NCI-H1092 (cell line): ENCODE measurements at places on chromosomes 6 and 20.

GRCh38 chr6:131293472-131293911 lies 158.2 kb downstream of the AKAP7 start:
- no peak for DNase-seq

- no peak for DNase-seq
Observed at GRCh38 chr20:48661575-48662455, 166.0 kb downstream of the PREX1 start.

DNA sequence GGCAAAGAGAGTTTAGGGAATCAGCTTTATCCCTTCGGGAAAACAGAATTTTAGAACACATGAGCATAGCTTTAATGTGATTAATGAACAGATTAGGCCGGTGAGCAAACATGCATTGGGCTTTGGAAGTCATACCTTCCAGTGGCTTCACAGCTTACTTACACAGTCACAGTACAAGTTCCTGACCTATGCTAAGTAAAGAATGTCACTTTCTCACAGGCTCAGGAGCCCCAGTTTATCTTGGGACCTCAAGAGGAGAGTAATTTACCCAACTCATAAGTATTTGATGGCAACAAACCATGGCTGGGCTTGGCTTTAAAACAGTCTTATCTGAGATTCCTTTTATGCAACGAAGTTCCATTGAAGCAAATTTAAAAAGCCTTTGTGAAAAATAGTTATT lies 195.9 kb downstream of the AKAP7 start:
- DNase-seq = no peak

GRCh38 chr20:12077875-12078274 lies 160.2 kb downstream of the BTBD3 start:
- DNase-seq = no peak

DNA sequence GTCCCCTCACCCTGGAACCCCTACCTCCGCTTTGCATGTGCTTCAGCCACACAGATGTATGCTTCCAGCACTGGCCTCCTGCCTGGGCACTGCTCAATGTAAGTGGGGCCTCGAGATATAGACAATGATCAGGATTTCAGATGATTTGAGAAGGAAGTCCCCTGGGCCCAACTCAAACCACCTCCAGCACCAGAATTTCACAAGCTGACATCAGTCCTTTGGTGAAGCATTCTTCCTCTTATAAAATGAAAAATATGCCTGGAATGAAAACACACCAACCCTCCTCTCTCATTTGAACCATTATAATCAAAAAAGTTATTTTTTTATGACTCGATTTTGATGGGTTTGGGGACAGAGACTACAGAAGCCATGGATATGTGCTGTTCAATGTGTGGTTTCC lies 48.5 kb downstream of the BTBD3 start:
- DNase-seq = no peak

DNA sequence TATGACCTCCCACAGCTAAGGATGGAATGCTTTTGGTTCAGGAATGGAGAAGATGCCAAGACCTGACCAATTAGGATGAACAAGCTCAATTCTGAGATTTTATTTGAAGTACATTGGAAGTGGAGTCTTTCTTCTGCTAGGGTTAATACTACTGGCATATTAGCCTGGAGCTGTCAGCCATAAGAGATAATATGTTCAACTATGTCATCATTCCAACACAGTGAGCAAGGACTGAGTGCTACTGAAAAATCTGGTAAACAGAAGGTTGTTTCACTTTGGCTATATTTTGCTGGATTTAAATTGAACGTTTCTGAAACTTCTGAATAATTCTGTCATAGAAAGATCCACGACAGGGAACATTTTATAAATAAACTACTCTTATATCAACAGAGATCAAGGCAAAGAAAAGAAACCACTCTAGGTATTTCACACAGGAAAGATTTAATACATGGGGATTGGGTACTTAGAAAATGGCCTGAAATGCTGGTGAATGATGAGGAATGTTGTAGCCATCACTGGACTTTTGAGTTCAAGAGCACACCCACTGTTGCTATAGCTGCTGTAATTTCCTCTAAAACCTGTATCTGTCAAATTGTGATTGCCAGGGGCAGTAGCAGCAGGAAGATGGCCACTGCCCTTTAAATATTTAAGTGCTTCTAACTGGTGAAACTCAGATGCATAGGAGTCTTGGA lies 200.5 kb downstream of the PLCB4 start:
- no peak for DNase-seq

- no peak for DNase-seq
Observed at GRCh38 chr6:118963003-118963402, 28.0 kb upstream of the MCM9 start.

GRCh38 chr6:150036081-150036480 lies 10.7 kb upstream of the RAET1L start:
- DNase-seq = no peak

DNA sequence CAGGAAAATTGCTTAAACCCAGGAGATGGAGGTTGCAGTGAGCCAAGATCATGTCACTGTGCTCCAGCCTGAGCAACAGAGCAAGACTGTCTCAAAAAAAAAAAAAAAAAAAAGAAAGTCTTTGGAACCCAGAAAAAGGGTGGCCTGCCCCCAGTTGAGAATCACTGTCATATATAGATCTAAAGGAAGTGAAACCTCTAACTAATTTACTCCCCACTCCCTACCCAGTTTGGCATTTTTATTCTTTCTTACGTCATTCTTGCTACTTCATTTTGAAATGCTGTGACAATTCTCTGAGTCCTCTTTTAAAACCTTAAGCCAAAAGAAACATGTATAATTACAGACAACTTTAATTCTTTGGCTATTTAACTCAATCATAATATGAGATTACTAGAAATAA lies 254.8 kb downstream of the CDC5L start:
- no peak for DNase-seq

GRCh38 chr6:127879685-127880084 lies 21.2 kb downstream of the THEMIS start:
- no peak for DNase-seq

GRCh38 chr20:7387638-7388193 lies 552.5 kb downstream of the HAO1 start:
- DNase-seq = no peak

DNA sequence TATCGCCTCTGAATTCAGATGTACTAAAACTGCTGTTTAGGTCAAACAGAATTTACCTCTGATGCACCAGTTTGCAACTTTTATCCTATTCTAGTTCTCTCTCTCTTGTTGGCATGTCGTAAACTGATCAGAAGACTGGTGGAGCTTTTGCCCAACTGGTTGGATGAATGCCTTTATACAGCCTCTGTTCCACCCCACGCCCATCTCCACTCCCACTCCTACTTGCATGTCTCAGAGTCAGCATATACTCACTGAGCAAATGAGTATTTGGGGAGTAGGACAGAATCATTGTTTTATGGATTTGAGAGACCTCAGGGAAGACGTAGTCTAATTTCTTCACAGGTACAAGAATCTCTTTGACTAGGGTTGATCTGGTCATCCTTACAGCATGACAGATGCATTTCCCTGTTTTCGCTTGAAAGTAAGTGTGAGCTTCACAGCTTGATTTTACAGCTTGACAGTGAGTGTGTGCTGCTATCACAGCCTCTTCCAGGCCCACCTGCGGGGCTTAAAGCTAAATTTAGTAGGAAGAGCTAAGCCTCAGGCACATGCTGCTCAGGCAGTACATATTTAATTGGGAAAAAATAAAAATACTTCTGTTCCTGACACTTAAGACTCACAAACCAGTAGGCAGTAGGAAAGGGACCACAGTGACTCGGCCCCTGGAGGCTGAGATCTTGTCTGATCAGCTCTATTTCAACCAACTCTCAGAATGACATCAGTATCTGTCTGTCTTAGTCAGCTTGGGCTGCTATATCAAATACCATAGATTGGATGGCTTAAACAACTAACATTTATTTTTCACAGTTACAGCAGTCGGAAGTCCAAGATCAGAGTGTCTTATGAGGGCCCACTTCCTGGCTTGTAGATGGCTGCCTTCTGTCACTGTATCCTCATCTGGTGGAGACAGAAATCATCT lies 30.4 kb downstream of the TRMT6 start:
- no peak for DNase-seq

DNA sequence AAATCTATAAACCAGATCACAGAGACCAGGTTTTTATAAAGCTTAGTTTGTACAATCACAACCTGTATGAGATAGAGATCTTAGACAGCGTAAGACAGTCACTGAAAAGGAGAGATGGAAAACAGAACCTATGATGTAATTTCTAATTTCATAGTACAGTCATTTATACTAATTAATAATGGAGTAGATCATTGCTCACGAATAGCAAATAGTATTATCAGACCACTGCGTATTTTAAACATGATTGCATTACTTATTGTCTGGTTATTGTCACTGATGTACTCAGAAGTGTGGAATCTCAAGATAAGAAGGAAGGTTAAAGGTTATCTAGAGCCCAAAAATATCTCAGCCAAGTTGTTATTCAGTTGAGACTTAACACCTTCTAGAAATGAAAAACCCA lies 115.6 kb downstream of the KHDC1L start:
- no peak for DNase-seq

DNA sequence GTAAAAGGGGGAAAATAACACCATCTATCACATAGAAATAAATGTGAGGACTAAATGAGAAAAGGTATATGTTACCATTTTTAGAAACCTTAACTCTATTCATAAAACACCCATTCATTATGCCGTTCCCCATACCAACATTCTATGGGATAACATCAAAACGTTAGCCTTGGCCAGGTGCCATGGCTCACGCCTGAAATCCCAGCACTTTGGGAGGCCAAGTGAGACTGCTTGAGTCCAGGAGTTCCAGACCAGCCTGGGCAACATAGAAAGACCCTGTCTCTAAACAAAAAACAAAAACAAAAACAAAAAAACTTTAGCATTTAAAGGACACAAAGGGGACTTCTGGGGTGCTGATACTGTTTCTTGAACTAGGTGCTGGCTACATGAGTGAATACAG lies 1.3 kb downstream of the PIGU start:
- no peak for DNase-seq

- DNase-seq = no peak
Observed at GRCh38 chr6:7697820-7698623, 27.9 kb upstream of the BMP6 start.

DNA sequence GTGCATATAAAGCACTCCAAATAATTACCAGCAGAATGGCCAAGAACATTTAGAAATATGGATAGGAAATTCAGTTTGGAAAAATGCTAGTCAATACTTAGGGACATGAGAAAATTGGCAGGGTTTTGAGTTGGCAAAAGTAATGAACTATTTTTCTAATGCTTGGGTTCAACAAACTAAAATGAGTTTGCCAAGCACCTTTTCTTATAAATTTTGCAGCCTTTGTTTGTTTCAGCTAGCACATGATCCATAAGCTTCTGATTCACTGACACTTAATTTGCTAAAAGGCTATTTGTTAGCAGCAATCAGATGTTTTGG lies 324.8 kb downstream of the QKI start:
- DNase-seq = no peak

DNA sequence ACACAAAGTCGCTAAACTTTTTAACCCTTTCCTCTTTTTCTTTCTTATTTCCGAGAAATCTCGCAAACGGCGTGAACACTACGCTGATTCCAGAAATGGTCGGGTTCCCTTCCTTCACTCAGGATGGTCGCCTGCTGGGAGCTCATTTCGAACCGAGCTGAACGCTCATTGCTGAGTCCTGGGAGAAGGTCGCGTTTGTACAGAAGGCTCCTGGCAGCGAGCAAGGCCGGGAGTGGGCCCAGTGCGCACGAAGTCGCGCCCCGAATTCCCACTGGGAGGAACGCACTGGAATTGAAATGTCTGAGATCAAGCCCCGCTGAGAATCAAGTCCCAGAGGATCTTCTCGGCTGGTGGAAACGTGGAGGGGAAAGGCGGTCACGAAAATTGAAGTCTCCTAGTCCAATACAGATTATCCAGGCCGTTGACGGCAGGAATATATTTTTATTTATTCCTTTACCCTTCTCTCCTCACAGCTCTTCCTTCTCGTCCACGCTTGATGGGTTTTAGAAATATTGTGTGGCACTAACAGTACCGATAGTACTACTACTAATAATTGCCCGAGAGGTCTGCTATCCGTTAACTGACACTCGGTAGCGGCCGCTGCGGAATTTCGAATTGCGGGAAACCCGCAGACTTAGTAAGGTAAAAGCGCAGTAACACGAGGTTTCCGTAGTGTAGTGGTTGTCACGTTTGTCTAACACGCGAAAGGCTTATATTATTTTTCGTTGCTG lies 207.2 kb upstream of the ZNF184 start:
- no peak for DNase-seq

DNA sequence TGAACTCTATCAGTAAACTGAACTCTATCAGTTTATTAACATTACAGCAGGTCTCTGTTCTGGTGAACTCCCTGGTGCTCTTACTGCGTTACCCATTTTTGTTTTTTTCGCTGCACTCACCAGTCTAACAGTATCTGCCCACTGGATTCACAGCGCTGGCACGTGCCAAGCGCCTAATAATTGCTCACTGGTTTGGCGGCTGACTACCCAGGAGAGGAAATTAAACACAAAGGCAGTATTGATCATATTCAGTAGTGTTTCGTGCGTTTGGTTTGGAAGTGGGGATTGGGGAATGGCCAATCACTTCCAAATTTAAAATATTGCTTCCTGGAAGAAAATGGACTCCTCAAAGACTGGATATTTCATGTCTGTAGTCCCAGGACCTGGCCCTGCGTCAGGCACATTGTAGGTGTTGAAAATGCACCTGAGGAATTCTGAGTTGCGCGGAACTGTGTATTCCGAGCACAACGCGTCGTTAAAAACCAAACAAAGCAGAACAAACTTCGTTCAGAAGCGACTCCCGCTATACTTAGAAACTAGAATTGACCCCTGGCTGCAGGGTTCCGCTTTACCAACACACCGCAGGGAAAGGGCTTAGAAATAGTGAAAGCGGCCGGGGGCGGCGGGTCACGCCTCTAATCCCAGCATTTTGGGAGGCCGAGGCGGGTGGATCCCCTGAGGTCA lies 1.1 kb upstream of the RPS12 start:
- no peak for DNase-seq

- no peak for DNase-seq
Observed at GRCh38 chr6:146526192-146526591, 17.4 kb upstream of the RAB32 start.

GRCh38 chr6:3811191-3811590 lies 38.0 kb upstream of the FAM50B start:
- no peak for DNase-seq

DNA sequence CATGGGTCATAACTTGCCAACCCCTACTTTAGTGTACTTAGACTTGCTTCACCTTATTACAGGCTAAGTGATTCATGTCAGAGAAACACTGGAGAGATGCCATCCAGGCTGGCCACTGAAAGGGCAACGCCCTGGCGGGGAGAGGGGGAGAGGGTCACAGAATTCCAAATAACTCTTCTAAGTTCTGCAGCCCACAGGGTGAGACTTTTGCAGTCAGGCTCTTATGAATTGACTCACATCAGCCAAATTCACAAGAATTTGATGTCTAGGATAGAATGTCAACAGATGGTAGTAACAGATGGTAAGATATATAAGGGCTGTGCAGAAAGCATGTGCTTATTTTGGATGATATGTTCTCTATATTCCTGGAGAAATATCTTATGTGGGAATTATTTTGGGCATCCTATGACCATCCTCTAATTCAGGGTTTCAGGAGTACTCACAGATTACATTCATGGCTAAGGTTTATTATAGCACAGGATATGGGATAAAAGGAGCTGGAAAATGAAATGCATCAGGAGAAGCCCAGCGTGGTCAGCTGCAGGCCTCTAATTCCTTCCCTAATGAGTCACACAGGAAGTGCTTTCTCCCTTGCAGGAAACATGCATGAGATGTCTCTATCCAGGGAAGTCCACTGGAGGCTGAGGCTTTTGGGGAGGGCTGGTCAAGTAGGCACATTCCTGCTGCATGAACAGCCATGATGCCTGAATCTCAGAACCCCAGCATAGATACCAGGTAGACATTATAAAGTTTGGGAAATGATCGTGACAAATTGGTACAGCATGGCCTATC lies 58.7 kb upstream of the RIN2 start:
- no peak for DNase-seq

- DNase-seq = no peak
Observed at GRCh38 chr20:25316506-25317190, 68.8 kb downstream of the PYGB start.
